Urinary bladder (tissue), 4 donors: ENCODE measurements at places on chromosomes 7 and 10. TPM values are rescaled to one million over a fixed set of nuclear protein-coding genes. Genes with fewer than 3 reads are reported as not detected.

The CALML5 gene
- polyA plus RNA-seq = not detected

The ZPBP gene
- not detected for polyA plus RNA-seq

The MALRD1 gene
- 0.52 TPM for polyA plus RNA-seq

The CNTNAP2 gene
- 0.28 TPM for polyA plus RNA-seq

The AKR1C4 gene
- 0.09 TPM for polyA plus RNA-seq

The PHKG1 gene
- 13.0 TPM for polyA plus RNA-seq

The OR6B1 gene
- not detected for polyA plus RNA-seq

GRCh38 chr7:105802604-105803428 lies 73.6 kb downstream of the ATXN7L1 start:
- no peak for DNase-seq

DNA sequence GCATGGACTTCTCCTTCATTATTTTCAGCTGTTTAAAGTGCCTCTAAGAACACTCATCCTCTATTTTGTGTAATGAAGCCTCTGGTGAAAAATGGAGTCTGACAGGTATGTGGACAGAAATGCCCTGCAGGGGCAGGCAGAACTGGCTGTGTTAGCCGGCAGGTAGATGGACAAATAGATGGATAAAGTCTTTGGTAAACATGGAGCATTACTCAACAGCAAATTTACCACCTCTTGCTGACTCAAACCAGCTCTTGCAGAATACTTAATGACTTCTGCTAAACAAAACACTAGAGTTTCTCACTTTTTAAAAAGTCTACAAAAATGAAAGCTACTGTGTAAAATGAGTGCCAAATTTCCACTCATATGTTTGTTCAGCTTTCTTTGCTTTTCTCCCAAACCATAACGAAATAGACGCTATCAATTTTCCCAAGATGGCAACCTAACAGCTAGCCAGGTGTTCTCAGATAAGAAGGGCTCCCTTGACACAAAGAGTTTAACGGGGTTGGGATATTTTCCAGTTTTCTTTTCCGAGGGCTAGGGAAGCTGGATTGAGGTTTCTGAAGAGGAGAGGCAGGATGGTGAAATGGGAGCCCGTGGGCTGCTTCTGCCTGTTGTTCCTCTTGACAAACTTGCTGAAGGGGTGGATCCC lies 71.9 kb upstream of the HABP2 start:
- no peak for DNase-seq

GRCh38 chr10:107157071-107157470 lies 7.4 kb downstream of the SORCS1 start:
- no peak for DNase-seq

GRCh38 chr10:71516890-71517289 lies 120.2 kb downstream of the CDH23 start:
- no peak for DNase-seq

GRCh38 chr7:91784469-91784868 lies 96.0 kb downstream of the MTERF1 start:
- peak; percentile 6 for DNase-seq

- no peak for DNase-seq
Observed at GRCh38 chr7:94276795-94277194, 117.9 kb upstream of the COL1A2 start.

DNA sequence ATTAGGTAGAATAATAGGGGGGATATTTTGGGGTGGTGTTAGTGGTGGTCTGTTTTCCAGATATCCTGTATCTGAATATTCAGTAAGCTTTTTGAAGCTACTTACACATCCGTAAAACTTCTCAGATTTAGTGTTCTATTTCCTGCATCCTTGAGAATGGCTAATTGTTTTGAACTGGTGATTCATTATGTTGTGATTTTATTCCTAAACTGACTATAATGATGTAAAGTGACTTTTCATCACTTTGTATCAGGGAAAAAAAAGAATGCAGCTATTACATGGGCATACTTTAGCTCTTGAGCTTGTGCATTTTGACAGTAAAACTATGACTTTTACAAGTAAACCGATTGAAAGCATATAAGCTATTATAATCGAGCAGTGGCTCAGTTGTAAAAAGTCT lies 18.2 kb downstream of the WAC start:
- no peak for DNase-seq

- DNase-seq = no peak
Observed at GRCh38 chr7:139600306-139600705, 76.8 kb downstream of the CLEC2L start.

DNA sequence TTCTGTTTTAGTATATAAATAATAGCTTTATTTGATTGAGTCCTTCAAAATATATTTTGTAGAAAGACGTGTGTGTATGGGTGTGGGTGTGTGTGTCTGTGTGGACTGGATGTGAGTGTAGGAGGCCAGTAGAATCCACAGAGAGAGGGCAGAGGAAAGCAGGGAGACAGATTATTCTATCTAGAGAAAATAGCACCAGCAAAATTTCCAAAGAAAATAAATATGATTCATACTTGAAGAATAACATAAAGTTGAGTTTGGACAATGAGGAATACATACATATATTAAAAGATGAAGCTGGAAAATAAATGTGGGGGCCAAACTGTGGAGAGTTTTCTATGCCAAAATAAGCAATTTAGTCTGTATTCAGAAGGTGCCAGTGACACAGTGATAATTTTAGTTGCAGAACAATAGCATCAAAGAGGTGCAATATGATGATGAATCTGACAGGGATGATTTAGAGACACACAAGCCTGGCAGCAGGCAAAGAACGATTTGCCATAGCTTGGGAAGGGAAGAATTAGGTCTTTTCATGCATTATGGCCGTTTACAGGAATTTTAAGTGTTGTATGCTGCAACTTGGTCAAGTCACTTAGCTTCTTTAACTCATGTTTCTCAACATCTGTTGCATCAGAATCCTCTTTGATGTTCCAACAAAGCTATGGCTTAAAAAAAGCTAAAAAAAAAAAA lies 121.3 kb downstream of the SEMA3A start:
- no peak for DNase-seq

GRCh38 chr10:72257051-72257892 lies 16.5 kb upstream of the DDIT4 start:
- no peak for DNase-seq

- DNase-seq = no peak
Observed at GRCh38 chr7:40419806-40420205, 285.0 kb downstream of the SUGCT start.

DNA sequence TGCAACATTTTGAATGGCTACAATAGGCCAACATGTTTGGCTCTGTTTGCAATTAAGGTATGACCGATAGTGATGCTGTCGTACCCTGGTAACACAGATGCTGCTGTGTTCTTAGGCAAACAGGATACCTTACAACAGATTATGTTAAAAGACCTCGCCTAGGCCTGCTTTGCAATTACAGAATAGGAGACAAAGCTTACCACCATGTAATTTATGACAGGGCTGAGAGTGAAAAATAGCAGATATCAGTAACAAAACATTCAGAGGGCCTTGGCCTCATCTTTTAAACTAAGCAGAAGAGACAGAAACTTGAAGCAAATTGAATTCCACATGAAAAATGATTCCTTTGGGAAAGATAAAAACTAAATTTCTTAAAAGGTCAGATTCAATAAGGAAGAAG lies 29.4 kb upstream of the ABLIM1 start:
- no peak for DNase-seq

DNA sequence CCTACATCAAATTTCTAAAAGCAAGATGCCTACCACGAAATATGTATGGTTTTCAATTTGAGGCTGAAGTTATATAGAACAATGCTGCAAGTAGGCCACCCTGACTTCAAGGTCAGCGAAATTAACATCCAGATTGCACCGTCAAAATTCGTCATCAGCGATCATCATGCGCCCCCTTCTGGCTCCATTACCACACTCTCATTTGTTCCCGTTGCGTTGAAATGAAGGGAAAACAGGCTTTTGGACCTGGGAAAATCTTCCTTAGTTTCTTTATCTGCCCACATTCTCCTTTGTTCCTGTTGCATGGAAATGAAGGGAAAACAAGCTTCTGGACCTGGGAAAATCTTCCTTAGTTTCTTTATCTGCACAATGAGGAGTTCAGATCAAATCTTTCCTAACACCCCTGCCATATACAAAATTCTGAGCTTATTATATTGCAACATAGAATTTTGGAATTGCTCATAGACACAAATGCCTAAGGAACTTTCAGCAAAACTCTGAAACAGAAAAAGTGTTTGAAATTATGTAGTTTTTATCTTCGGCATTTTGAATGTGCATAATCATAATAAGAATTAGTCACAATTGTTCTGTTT lies 98.2 kb upstream of the PRKCQ start:
- no peak for DNase-seq

DNA sequence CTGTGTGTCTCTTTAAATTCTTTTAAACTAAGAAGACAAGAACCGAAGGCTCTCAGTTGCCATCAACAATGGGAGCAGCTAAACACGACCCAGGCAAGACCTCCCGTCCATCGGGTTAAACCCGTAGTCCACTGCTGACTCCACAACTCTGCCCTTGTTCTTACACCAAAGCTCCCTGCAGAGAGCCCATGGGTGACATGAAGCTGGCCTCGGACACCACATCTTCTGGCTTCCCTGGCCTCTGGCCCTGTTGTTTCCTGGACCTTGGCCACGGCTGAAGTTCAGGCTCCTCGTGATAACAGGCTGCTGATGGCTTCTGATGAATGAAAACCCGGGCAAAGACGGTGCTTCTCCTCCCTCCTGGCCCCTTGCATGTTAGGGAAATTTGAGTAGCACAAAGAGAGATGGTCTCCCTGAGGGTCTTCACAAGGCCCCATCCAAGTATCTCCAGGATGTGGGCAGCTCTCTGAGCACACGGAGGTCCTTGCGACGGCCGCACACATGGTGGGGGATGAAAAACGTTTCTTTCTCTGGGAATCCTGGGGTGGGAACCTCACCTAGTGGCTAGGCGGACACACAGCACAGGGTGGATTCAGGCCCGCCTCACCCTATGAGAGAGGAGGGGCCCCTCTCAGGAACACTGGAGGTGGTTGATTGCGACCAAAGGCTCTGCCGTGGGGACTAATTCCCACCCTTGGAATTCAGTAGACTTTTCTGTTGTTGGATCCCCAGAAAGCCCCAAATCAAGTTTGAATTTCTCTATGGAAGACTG lies 271.1 kb downstream of the ADARB2 start:
- DNase-seq = no peak

- DNase-seq = no peak
Observed at GRCh38 chr7:30992414-30992813, 28.7 kb downstream of the GHRHR start.

DNA sequence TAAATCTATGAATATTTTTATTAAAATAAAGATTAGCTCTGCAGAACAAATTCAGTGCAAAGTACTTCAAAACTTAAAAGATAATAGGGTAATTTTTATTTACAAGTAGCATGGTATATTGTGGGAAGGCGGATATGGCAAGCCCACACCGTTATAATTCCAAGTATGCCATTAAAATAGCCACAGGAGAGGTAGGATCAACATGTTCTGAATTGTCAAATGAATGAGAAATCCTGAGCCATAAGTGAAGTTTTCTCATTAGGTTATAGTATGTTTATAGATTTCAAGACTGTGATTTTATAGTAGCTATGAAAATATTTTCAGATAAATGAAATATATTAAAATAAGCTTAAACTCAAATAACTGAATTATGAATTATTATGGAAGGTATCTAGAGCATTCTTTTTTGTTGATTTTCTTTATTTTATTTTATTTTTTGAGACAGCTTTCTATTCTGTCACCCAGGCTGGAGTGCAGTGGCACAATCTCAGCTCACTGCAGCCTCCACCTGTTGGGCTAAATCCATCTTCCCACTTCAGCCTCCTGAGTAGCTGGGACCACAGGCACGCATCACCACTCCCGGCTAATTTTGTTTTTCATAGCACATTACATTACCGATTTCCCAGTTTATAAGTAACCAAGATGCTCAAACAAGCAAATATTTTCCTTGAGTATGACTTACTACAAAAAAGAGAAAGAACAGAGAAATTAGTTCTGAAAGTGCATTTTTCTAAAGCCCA lies 956.6 kb downstream of the GATA3 start:
- no peak for DNase-seq

GRCh38 chr10:97353945-97354344 lies 19.4 kb upstream of the FRAT2 start:
- no peak for DNase-seq

DNA sequence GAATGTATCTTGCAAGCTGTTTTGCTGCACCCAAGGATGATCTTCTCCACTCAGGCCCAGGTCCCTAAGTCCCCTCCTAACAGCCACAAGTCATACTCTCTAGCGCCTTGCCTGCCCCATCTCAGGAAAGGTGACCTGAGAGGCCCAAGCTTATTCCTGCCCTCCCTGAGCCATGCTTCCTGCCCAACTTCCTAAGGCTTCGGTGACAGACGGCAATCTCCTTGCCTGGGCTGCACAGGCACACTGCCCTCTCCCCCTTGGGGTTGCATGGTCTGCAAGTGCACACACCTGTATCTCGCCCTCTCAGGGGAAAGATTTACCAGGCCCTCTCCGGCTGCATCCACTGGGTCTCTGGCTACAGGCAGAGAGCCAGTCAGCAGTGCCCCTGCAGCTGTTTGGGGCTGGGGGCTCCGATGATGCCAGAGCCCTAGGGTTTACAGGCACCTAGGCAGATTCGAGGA lies 771 bp upstream of the ADIRF start:
- no peak for DNase-seq

- no peak for DNase-seq
Observed at GRCh38 chr7:102444961-102445673, 11.7 kb downstream of the ORAI2 start.

DNA sequence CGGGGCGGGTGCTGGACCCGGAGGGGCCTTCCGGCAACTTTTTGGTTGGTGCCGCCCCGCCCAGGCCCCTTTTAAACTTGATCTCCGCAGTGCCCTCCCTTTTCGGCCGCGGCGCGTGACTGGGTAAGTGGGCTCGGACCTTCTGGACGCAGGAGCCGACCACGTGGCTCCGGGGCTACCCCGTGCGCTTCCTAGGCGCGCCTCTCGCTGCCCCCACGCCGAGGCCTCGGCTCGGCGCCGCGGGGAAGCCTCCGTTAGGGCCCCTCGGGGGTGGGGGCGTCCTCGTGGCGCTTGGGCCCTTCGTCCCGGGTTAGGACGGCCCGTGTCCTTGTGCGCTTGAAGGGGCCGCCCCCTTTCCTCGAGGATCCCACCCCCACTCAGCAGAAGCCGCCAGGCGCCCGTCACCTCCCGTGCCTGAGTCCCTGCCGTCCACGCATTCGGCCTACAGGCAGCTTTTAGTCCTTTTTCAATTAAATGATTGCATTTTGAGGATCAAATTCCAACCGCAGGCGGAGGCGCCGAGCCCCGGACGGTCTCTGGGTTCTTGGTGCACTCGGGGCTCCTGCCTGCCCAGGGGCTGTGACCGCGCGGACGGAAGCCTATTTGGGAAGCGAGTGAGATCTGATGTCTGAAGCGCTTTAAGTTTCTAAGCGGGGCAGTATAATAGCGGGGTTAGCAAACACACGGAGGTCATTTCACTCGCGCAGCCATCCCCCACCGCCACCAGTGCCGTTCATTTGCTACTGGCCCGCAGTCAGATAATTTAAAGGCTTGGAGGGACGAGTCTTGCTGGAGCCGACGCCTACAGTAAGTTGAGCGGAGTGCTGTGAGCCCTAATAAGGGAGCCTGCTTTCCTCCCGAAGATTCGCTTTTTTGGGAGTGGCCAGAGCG lies 31.8 kb upstream of the TOMM7 start:
- peak; percentile 26 for DNase-seq

DNA sequence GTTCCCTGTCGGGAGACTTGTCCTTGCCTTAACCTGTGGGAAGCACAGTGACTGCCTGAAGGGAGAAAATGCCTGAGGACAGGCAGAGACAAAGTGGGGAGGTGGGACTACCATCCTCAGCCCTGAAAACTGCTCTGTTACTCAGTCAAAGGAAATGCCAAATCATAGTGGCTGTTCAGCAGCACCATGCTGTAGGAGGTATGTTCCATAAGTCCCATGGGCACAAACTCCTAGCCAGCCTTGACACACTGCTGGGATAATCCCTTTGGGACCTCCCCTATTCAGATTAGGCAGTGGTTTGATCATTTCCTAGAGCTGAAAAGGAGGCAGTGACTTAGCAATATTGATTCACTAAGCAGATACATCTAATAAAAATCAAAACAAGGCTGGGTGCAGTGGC lies 80.1 kb downstream of the MCU start:
- no peak for DNase-seq
